CD4-positive, alpha-beta T cell treated with Interleukin-6 at 100 ng/mL for 8 hours (primary cell): ENCODE measurements at places on chromosomes 13 and 19.

DNA sequence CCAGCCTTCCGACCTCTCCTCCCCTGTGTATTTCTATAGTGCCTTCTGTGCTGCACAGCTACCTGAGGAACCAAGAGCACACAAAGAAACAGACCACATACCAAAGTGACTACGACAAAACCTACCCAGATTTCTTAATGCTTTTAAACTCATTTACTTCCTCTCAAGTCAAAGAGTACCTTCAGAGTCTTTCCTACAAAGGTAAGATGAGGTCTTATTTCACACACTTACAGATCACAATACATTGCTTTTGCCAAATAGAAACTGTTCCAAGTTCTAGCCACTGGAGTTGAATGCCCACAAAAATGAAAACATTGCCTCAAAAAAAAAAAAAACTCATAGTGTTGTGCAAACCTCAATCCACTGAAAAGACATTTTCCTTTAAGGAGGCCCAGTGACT lies 36.4 kb downstream of the TEX26 start:
- DNase-seq, result no peak

DNA sequence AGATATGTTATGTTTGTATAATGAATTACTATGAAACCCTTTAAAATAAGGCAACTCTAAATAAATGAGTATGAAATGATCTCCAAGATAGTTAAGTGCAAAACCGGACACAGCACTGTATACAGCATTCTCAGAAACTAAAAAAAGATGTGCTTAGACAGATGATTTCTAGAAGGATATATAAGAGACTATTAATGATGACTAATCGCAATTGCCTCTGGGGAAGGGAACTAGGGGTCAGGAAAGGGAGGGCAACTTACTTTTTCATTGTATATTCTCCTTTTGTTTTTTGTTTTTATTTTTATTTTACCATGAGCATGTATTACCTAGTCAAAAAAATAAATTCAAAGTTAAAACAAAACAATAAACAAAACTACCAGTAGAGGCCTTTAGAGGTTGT lies 12.8 kb downstream of the PEG3 start:
- no peak for DNase-seq

- DNase-seq, result no peak
Observed at GRCh38 chr13:50629497-50629896, 214.0 kb downstream of the DLEU7 start.

GRCh38 chr13:52615812-52616211 lies 26.4 kb upstream of the HNRNPA1L2 start:
- DNase-seq, result peak; percentile 4
